PC-9 (cell line): ENCODE measurements at places on chromosomes 1 and 21. TPM values are rescaled to one million over a fixed set of nuclear protein-coding genes. Genes with fewer than 3 reads are reported as not detected.
A peak's percentile ranks its signal among the peaks of the same experiment; 100 is the strongest.

DNA sequence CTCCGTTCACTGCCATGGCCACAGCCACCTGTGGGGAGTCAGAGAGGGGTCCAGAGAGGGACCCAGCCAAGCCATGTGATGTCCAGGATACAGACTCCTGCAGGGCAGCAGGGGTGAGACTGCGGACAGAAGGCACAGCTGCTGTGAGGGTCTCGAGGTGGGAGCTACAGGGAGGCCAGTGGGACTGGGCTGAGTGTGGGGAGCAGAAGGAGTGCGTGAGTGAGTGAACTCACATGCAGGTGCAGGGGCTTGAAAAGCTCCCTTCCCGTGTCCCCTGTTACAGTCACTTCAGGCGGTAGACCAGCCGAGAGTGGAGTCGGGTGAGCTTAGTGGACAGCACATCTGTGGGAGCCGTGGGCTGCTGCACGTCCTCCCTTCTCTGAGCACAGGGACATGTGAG lies 42.4 kb downstream of the S100B start:
- no peaks in the 10 kb centered on the region for H3K36me3 ChIP-seq
- H3K27me3 ChIP-seq: no peaks in the 10 kb centered on the region
- H3K27ac ChIP-seq: no peak overlapping the region
- no peak for DNase-seq
- no peaks in the 10 kb centered on the region for H3K4me1 ChIP-seq

GRCh38 chr1:64473367-64473766 lies 3.4 kb downstream of the CACHD1 start:
- no peaks in the 10 kb centered on the region; the same call in 1 of the 2 replicates for H3K27me3 ChIP-seq
- DNase-seq: no peak

- H3K27me3 ChIP-seq: no peaks in the 10 kb centered on the region
- H3K4me3 ChIP-seq: no peak overlapping the region
- H3K36me3 ChIP-seq: no peaks in the 10 kb centered on the region
- no peak overlapping the region for H3K27ac ChIP-seq
- no peak for DNase-seq
Measured at GRCh38 chr1:52727956-52728656, 1.9 kb downstream of the ZYG11B start.

GRCh38 chr1:163436140-163436812 lies 114.5 kb downstream of the NUF2 start:
- H3K4me3 ChIP-seq: no peak overlapping the region
- no peaks in the 10 kb centered on the region for H3K4me1 ChIP-seq
- DNase-seq: no peak
- peaks cover 14% of the 10 kb centered on the region; the same call in 1 of the 2 replicates for H3K27me3 ChIP-seq
- H3K36me3 ChIP-seq: no peaks in the 10 kb centered on the region

DNA sequence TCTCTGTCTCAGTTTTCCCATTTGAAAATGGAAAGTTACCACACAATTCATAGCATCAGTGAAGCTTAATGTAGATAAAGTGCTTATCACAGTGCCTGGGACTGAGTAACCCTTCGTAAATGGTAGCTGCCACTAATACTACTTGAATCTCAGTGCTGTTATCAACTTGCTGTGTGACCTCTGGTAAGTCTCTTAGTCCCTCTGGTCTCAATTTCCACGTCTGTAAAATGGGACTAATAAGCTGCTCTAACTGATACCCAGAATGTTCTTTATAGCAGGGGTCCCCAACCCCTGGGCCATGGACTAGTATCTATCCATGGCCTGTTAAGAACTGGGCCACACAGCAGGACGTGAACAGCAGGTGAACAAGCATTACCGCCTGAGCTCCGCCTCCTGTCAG lies 7.7 kb downstream of the SERINC2 start:
- no peak overlapping the region for H3K4me3 ChIP-seq
- no peaks in the 10 kb centered on the region for H3K36me3 ChIP-seq
- no peak overlapping the region for H3K27ac ChIP-seq
- no peak for DNase-seq
- no peaks in the 10 kb centered on the region for H3K27me3 ChIP-seq

DNA sequence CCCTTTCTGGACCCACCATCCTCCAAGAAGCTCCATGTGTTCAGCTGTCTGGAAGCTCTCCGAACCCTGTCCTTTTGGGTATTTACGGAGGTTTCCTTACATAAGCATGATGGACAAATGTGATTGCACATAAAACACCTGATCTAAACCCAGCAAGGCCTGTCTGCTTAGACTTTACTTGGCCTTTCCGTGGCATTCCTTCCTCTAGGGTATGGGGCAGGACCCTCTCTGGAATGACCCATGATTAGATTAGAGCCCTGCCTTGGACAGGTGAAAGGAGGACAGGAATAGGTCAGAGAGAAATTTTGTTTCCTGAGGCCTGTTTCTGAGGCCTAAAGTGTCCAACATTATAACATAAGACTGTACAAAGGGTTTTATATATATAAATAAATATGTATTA lies 16.9 kb downstream of the PTPRU start:
- H3K36me3 ChIP-seq: no peaks in the 10 kb centered on the region
- no peak for DNase-seq
- H3K4me1 ChIP-seq: peaks cover 34% of the 10 kb centered on the region

GRCh38 chr1:217747156-217747769 lies 116.1 kb downstream of the SPATA17 start:
- H3K27me3 ChIP-seq: no peaks in the 10 kb centered on the region
- DNase-seq: peak; percentile 42
- H3K27ac ChIP-seq: no peak overlapping the region
- H3K4me1 ChIP-seq: no peaks in the 10 kb centered on the region
- H3K4me3 ChIP-seq: no peak overlapping the region
- no peaks in the 10 kb centered on the region for H3K36me3 ChIP-seq

GRCh38 chr21:40905251-40905650 lies 58.3 kb upstream of the DSCAM start:
- DNase-seq: no peak
- H3K4me3 ChIP-seq: no peak overlapping the region
- H3K4me1 ChIP-seq: no peaks in the 10 kb centered on the region
- H3K27ac ChIP-seq: no peak overlapping the region

PYHIN1 gene
- not detected in 2 replicates for total RNA-seq

LAD1 gene
- total RNA-seq: 54.7 and 61.6 TPM in 2 replicates

GPR3 gene
- total RNA-seq: 0.98 and 1.2 TPM in 2 replicates

FLG2 gene
- not detected in 2 replicates for total RNA-seq

CFAP74 gene
- total RNA-seq: 2.8 and 3.0 TPM in 2 replicates
